NCI-H774 (cell line): ENCODE measurements at places on chromosomes 13 and 19.

DNA sequence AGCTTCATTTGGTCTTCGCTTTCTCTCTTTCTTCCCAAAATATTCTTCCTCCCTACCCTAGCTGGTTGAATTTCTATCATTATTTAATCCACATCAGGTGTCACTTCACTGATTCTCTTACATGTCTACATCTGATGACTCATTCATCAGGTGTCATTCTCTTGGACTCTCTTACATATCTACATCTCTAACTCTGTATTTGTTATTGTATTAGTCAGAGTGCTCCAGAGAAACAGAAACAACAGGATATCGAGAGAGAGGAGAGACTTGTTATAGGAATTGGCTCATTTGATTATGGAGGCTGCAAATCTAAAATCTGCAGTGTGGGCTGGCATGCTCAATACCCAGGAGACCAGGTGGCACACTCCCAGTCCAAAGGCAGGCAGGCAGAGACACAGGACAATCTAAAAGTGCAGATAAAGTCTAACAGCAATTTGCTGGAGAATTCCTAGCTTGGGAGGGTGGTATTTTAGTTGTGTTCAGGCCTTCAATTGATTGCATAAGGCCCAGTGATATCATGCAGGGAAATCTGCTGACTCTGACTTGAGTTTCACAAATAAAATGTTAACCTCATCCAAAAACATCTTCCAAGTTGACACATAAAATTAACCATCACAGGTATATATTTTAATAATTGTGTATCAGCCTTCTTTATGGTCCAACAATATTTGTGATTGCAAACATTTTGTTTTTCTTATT, 541.4 kb upstream of the SLITRK5 start:
- no peak for DNase-seq

GRCh38 chr13:79989217-79989661, 351.7 kb downstream of the SPRY2 start:
- DNase-seq, result no peak

DNA sequence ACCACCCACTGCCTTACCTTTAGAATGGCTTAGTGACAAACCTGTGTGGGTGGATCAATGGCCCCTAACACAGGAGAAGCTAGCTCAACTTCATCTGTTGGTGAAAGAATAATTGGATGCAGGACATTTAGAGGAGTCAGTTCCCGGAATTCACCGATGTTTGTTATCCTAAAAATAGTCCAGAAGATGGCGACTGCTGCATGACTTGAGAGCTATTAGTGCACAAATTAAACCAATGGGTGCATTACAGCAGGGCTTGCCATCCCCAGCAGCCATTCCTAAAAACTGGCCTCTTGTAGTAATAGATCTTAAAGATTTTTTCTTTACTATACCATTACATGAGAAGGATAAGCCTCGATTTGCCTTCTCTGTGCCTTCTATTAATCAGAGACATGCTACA, 46.8 kb upstream of the ZNF726 start:
- DNase-seq, result no peak

- DNase-seq, result no peak
Measured at GRCh38 chr19:41376998-41377365, 649 bp downstream of the TMEM91 start.

DNA sequence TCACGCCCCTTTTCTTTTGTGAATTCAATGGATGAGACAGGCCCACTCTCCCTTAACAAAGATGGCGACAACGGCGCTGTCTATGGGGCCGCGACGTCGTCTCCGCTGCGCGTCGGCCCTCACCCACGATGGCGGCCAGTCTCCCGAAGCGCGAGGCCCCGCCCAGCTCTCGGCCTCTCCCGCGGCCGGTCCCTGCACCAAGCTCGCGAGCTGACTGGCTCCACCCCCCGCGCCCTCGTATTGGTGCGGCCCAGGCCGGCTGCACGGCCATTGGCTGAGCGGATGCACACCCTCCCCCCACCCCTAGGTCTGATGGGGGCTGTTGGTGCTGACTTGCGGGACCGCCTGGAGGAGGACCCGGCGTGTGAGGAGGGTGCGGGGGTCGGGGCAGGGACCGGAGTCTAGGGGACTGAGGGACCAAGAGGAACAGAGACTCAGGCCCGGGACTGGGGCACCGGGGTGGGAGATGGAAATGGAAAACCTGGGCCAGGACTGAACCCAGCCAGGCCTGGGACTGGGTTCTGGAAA, 4.8 kb downstream of the SPHK2 start:
- peak; percentile 98 for DNase-seq

DNA sequence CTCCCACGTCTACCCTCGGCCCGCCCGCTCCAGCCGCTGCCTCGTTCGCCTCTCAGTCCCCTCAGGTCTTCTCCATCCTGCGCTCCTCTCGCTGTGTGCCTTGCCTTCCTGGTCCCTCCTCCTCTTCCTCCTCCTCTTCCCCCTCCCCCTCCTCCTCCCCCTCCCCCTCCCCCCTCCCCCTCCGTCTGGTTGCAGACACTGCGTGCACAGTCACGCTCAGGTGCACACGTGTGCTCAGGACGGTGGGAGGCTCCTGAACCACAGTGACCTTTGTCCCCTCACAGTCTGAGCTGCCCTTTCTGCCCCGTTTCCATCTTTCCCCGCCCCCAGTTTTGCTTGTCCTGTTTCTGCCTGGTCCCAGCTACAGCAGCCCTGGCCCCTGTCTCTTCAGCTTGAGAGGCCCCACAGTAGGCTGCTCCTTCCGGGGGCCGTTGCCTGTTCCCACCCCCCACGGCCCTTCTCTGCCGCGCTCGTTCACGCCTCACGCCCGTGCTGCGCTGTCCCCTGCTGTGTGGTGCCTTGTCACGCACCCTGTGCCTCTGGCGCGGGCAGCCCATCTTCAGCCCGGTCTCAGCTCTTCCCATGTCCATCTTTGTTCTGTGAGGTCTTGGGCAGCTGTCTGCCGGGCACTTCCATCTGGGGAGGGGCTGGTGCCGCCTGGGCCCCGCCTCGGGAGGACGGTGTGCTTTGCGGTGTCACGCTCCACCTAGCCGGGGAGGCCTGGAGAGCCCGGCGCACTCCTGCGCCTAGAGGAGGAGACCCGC, 13.8 kb upstream of the RPS15 start:
- DNase-seq, result no peak

DNA sequence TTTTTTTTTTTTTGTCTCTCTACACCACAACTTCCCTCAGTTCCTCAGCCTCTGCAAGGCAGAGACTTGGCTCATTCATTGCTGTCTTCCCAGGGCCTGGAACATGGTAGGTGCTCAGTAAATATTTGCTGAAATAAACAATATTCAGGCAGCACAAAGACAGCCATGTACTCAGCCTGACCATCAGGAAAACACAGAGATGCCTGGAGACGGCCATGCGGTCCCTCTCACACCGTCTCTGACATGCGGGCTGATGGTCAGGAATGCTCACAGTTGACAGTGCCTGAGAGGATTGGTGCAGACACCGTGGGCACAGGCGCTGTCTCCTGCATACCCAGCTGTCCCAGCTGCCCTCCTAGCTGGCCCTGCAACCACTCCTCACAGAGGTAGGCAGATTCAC, 924 bp downstream of the PRAM1 start:
- no peak for DNase-seq

GRCh38 chr19:30254158-30254557, 118.0 kb upstream of the ZNF536 start:
- no peak for DNase-seq

GRCh38 chr13:104487006-104487405, 1420.8 kb upstream of the SLC10A2 start:
- no peak for DNase-seq

DNA sequence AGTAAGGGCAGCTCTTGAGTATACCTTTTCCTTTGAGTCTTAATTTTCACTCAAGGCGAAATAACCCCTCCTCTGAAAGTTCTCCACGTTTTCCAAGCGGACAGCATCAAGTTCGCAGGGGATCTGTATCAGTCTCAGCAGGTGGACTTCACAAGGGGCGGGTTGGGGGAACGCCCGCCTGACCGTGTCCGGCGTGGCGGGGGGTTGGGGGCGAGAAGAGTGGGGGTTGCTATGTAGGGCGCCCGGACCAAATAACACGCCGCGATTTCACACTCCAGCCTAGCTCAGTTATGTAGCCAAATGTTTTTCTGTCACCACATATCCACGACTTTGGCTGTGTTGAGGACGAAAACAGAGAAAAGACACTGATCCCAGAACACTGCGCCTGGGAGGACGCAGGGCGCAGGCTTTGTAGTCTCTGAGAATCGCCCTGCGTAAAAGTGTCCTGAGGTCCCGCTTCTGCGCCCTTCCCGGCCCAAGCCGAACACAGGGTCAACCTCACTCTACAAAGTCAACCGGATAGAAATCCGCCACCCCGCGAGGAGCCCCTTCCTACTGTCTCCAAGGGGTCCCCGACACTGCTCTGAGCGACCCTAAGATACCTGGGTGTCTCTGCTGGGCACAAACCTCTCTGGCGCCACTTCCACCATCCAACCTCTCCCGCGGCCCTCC, 524 bp downstream of the RUBCNL start:
- DNase-seq, result no peak

DNA sequence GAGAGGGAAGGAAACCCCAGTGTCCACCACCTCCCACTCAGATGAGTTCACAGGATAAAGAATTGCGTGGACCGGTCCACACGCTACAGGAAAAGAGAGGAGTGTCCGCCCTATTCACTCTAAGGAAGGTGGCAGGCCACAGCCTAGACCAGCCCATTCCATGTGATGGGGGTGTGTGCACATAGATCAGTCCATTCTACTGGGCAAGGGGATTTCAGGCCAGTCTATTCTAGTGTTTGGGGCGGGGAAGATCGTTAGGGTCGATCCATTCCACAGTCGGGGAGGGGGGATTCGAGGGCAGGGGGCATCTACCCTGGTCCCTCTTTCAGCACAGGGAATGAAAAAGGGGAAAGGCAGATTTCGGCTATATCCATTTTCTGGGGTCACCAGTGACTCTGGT, 7.8 kb downstream of the FIZ1 start:
- DNase-seq, result no peak

- no peak for DNase-seq
Measured at GRCh38 chr19:50459067-50459456, 17.2 kb upstream of the EMC10 start.

- DNase-seq, result peak; percentile 80
Measured at GRCh38 chr19:48169578-48169938, 586 bp downstream of the LIG1 start.

DNA sequence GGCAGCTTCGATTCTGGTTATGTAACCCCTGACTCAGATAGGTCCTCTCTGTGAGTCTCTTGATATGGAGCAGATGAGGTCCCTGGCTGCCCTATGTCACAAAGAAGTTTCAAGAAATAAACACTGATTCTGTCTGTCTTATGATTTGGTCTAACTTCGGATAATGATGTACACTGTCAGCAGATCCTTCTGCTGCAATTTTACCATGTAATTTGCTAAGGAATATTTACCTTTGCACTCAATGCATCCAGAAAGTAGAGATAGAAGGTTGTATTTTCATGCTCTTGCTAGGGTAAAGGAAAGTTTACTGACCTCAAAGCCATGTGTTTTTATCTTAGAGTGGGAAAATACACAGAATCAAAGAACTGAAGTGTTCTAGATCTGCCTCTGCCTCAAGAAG, 98.2 kb downstream of the KLF5 start:
- DNase-seq, result no peak

- DNase-seq, result no peak
Measured at GRCh38 chr13:63628310-63628709, 2212.7 kb upstream of the PCDH20 start.

DNA sequence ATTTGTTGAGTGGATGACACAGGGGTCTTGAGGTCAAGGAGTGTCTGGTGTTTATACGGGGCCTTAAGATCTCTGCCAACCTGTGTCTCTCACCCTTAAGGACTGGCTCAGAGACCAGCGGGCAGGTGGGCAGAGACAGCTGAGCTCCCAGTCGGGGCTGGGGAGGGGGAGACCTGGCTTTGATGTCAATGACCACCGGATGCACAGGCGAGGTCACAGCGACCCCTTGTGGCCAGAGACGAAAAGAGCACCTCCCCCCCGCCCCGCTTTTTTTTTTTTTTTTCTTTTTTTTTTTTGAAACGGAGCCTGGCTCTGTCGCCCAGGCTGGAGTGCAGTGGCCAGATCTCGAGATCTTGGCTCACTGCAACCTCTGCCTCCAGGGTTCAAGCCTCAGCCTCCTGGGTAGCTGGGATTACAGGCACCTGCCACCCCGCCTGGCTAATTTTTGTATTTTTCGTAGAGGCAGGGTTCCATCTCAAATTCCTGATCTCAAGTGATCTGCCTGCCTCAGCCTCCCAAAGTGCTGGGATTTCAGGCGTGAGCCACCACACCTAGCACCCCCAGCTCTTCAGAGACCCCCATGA, 12.1 kb upstream of the KLK14 start:
- DNase-seq, result peak; percentile 6

DNA sequence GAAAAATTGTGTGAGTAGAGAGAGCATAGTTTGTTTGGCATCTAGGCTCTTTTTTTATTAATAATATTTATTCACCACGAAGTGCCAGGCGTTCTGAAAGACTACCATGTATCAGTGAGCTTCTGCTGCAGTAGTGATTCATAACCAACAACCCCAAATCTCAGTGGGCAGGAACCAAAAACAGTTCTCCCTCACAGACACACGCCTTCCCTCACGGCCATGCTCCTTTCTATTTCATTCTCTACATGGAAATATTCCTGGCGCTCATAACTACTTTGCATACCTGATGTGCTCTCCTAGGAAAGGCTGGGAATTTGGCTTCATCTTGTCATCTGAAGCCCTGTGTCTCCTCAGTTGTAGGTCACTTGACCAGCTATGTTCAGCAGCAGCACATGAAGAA, 26.6 kb upstream of the AMER2 start:
- DNase-seq, result no peak

DNA sequence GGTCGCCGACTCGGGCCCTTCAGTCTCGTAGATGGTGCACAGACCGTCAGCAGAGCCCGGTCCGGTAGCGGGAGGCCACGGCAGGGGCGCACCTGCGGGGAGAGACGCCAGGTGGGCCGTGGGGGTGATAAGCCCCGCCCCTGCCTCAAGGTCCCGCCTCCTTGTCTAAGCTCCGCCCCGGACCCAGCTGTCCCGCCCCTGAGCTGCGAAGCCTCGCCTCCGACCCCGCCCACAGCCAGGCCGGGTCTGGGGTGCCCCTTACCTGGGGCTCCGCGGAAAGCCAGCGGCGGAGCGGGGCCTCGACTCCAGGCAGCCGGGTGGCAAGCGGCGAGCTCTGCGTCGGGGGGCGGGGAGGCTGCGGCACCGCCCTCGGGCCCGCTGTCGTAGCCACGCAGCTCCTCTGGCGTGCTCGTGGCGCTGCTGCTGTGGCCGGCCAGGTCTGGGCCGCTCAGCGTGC, 4.7 kb downstream of the PRR36 start:
- peak; percentile 45 for DNase-seq

DNA sequence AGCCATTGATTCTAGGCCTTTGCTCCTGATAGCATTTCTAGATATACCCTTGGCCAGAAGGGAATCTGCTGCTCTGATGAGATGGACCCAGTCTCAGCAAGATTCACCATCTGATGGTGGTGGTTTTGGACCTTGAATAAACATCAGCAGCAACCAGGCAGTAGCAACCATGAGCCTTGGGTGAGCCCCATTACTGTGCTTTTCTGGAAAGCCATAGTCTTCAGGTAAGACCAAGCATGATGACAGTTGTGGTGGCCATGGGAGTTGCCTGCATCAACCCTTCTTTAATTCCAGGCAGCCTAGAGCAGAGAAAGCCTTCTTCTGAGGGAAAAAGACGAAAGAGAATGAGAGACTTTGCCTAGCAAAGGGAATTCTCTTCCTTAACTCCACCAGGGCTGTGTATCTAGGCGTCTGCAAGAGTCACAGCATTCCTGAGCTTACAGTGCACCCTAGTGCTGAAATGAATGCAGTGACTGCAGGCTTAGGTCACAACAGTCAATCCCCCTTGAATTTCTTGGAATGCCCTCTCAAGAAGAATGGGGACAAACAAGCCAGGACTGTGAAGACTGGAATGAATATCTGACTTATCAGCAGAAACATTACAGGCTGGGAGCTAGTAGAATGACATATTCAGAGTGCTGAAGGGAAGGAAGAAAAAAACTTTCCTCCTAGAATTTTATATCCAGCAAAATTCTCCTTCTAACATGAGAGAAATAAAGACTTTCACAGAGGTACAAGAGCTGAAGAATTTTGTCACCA, 942.4 kb upstream of the PCDH20 start:
- no peak for DNase-seq
